ENCODE measurements at places on chromosomes 4 and X.

GRCh38 chr4:66691101-66691500 lies 854.2 kb downstream of the CENPC start:
- DNase-seq, result no peak

DNA sequence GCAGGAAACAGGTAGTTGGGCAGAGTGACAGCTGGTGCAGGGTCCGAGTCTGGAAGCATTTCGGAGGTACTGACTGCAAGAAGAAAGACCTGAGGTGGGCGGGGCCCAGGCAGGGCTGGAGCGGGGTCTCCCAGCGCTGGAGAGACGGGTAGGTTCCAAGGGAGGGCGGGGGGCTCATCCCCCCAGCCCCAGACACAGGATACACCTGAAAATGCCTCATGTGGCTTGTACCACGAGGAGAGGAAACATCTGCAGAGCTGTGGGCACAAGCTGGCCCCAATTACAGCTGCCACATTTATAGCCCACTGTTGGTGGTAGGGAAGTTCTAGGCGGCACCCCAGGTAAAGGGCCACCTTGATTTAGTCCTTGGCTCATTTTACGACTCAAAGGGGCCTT lies 38.0 kb downstream of the ELF4 start:
- no peak for DNase-seq

DNA sequence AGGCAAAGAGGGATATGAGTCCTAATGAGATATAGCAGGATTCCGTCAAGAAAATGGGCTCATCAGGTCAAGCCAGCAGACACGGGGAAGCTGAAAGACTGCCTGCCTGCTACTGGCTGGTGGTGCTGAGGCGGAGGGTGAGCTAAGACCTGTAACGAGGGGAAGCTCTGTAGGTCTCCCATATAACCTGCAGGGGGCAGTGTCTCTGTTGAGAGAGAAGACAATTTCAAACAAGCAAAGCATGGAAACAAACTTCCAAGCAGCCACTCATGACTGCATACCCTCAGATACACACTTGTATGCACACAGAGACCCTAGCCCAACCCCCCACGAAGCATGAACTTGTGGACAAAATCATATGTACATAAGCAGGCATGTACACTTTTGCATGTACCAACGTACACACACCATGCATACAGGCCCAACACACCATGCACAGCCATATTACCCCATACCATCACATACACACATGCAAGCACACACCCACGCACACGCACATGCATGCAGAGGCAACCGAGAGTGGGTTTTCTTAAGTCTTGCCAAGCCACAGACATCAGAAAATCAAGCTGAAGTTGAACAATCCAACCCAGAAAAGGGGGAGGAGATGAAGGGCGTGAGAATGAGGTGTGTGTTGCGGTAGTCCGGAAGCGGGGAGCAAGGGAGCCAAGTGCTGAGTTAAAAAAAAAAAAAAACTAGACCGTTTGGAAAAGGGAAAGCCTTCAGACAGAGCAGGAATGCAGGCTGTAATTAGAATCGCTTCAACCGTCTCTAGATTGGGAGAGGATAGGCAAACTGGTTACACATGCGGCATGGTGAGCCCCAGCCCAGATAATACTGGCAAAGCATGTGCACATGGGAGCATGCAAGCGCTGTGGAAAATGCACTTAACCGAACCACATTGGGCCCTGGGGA lies 71.0 kb downstream of the PJA1 start:
- DNase-seq, result no peak

DNA sequence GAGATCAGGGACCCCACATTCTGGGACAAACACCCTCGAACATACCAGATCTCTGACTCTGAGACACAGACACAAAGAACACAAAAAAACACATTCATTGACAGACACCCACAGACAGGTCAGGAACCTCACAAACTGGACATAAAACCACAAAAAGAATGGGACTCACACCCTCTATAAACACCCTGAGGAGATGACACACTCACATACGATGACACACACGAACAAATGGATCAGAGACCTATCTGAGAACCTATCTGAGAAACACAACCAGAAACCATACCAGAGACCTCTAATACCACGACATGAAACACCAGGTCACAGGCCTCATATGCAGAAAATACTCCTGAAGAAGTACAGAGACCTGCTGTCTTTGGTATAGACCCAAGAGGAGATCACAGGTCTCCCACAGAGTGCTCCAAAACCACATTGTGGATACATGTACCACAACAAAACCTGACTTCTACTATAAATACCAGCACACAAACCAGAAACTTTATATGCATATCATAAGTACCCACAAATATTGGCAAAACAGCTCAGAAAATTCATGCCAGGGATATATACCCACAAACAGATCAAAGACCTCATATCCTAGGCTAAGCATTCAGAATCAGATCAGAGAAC lies 19.5 kb downstream of the SUV39H1 start:
- no peak for DNase-seq

- no peak for DNase-seq
Measured at GRCh38 chrX:131571348-131571747, 27.5 kb downstream of the OR13H1 start.

GRCh38 chr4:79920163-79920853 lies 152.7 kb downstream of the ANTXR2 start:
- no peak for DNase-seq

DNA sequence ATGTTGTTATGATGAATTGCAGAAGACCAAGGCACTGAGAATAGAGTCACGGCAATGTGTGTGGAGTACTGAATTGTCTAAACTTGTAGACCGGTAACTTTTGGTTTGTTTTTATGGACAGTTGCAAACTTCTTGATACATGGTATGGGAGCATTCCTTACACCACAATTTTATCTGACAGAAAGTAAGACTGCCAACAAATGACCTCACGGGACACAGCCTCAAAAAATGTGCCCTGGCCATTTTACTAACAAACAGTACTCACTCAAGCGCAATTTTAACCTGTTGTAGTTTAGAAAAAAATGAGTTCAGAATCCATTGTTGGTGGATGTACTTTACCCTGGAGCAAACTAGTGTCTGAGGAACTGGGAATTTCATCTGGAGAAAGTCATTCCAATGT lies 321.2 kb downstream of the CAMK2D start:
- no peak for DNase-seq

DNA sequence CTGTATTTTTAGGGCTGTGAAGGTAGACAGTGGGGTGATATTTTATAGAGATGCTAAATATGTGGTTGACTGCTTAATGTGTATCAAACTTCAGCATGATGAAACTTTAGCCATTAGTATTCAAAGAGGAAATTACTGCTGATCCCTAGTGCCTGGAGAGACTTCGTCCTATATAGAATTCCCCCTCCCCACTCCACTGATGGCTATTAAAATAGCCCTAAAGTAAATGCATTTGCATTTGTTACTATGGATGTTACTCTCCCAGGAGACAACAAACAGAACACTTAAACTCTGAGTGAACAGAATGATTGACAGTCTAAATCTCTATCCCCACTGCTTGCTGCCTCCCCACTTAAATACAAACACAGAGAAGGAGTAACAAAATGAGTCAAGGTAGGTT lies 39.1 kb downstream of the ADGRL3 start:
- no peak for DNase-seq

DNA sequence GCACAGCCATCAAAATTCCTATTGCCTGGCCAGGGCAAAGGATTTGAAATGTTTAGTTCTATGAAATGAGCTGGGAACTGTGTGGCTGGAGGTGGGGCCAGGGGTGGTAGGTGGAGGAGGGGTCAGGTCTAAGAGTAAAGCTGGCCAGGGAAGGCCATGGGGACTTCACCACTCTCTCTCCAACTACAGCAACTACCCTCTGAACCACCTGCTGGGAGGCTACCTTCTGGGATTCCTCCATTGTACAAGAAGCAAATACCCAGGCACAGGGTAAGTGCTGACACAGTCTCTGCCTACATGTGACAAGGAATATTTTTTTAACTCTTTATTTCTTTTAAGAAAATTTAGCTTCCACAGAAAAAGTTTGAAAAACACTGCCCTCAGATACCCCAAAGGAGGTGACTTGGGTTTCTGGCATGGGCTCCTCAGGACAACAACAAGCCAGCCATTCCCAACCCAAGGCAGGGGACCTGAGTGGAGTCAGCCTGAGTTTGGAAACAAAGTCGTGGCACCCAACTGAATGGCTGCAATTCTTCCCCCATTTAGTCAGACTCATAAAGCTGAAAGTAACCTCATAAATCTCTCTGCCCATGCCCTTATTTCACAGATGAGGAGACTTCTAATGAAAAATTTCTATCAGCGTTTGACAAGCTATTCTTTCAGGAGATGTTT lies 593.8 kb upstream of the DIPK2B start:
- no peak for DNase-seq

- no peak for DNase-seq
Measured at GRCh38 chrX:46913667-46914066, 1.4 kb downstream of the JADE3 start.

DNA sequence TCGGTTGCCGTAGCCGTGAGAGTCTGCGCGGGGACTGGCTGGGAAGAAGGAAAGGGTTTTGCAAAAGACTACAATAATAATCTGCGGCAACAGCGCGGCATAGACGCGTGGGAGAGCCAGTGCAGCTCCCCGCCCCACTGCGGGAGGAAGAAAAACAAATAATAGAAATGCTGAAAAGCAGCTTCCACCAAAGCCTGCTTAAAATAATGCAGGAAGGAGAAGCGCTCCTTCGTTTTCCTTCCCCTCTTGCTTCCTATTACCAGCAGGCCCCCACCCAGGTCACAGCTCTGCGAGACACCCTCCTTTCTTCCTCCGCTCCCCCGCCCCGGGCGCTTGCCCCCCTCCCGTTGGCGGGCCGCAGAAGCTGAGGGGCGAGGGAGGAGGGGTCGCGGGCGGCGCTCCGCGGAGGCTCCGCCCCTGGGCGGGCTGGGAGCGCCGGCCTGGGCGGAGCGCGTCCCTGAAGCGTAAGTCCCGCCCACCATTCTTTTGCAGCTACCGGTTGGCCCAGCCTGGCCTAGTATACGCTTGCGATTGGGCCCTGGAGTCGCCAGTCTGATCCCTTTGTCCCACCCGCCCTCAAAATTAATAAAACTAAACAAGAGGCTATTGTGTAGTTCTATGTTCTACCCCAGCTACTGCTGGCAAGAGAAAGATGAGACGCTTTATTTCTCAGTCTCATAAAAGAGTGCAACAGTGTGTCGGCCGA lies 636 bp upstream of the AMOT start:
- peak; percentile 52 for DNase-seq

GRCh38 chr4:83083925-83084475 lies 30.5 kb downstream of the PLAC8 start:
- DNase-seq, result peak; percentile 48

DNA sequence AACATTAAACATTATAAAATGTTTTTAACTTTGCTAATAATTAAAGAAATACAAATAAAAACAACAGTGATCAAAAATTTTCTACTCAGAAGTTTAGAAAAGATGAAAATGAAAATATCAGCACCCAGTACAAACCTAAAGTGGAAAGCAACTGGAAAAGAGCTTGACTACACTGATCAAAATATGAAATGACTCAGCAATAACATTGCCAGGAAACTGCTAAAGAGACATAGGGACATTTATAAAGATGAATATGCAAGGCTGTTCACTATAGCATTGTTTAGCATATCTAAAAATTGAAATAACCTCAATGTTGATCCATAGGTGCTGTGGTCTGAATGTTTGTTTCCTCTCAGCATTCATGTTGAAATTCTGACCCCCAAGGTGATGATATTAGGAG lies 88.5 kb upstream of the NOCT start:
- no peak for DNase-seq

DNA sequence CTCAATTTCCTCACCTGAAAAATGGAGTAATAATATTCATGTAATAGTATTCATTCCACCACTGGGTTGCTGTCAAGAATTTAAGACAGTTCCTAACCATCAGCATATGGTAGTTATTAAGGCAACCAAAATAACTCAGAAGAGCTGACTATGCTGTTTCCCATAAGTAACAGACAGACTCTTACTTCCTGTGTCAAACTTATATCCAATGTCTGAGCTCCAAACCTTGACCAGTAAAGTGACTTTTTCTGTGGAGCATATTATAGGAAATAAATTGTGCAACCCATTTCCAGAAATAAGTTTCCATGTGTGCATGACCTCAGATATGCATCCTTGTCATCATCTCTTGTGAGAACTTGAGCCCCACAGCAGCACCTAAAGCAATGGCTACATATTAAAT lies 78.8 kb downstream of the HADH start:
- no peak for DNase-seq

GRCh38 chr4:7903791-7904516 lies 35.7 kb downstream of the AFAP1 start:
- DNase-seq, result no peak

DNA sequence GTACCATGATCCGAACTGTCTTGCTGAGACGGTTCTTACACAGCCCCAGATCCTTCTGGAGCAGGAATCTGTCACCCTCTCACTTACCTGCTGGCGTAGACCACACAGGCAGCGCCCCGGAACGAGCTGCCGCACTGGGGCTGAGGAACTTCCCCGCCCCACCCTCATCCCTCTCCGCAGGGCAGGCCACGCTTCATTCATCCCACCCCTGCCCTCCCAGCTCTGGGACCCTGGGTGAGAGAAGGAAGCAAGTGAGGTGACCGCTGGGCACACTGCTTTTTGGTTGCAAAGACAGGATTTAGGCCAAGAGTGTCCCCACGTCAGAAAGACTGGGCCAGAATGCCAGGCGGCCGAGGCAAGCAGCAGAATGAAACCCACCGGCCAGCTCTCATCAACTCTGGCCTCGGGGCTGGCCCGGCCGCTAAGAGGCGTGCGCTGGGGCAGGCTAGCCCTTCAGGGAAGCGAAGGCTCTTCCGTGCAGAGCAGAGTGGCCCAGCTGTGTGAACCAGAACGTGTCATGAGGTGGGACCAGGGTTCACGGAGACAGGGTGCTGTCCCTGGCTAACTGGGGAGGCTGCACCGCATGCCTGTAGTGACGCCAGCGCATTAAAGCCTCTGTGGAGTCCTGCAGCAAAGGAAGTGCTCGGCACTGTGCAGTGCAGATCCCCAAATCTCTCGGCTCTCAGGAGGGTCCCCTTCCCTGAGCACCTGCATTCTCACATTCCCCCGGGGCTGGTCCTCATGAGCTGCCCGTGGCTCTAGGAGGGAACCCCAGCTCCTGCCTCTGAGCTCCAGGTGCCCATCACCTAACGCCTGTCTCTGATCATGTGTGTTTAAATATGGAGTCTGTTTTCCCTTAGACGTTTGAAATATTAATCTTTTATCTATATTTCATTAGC lies 6.4 kb downstream of the LRPAP1 start:
- no peak for DNase-seq

- DNase-seq, result no peak
Measured at GRCh38 chrX:9370893-9371292, 94.0 kb upstream of the TBL1X start.

DNA sequence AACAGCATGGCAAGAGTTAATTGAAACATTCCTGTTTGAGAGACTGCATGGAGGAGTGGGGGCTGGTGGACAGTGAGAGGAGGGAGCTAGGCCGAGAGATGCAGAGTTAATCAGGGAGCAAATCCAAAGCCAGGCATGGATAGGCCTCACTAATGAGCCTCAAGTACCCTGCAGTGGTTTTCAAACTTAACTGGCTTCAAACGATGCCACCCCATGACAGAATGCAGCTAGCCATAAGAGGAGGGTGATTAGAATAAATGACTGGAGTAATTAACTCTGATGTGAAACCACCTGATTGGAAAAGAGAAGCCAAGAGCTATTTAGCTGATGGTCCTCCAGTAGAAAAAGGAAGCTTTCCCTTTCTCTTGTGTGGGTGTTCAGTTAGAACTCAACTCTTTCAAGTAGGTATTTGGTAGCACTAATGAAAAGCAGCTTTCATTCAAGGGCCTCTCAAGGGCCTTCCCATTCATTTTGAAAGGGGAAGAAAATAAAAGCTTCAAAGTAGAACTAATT lies 215.4 kb upstream of the MAB21L2 start:
- no peak for DNase-seq
